ENCODE measurements at places on chromosomes 7 and 10. TPM values are rescaled to one million over a fixed set of nuclear protein-coding genes. Genes with fewer than 3 reads are reported as not detected.

Gene STEAP2
- not detected for total RNA-seq

Gene HGF
- 0.54 TPM for total RNA-seq

Gene STRIP2
- total RNA-seq = 40.2 TPM

Gene SNX8
- total RNA-seq = 34.6 TPM

Gene PILRA
- total RNA-seq = 11.8 TPM

Gene ITPRID1
- not detected for total RNA-seq

Gene FRMD4A
- not detected for total RNA-seq

Gene METTL27
- total RNA-seq = 2.1 TPM

Gene ZNRF2
- total RNA-seq = 14.4 TPM

Gene SEMA3D
- not detected for total RNA-seq

Measured in T-helper 1 cell treated with Interleukin-12 subunit alpha and Interleukin-12 subunit beta and Interleukin-4 antibody, amounts not matched to agents 30 ng/mL and 1 ng/mL, for 36 hours (primary cell).